ENCODE measurements at places on chromosomes 6 and 20. TPM values are rescaled to one million over a fixed set of nuclear protein-coding genes. Genes with fewer than 3 reads are reported as not detected.

PSMA7 gene
- total RNA-seq: 192 TPM

BPIFA1 gene
- not detected for total RNA-seq

- H3K36me3 ChIP-seq: no peaks in the 10 kb centered on the region
- H3K4me3 ChIP-seq: no peak overlapping the region
- no peak overlapping the region for H3K27ac ChIP-seq
- peaks cover 45% of the 10 kb centered on the region for H3K4me1 ChIP-seq
These were observed 5.6 kb downstream of the NR2E1 start for GRCh38 chr6:108171291-108171917.

BTNL2 gene
- total RNA-seq: not detected

- no peak overlapping the region for H3K27ac ChIP-seq
- H3K36me3 ChIP-seq: peaks cover 7% of the 10 kb centered on the region
- peaks cover 25% of the 10 kb centered on the region for H3K4me1 ChIP-seq
- no peak overlapping the region for H3K4me3 ChIP-seq
These were observed 74.9 kb upstream of the SLCO4A1 start for GRCh38 chr20:62567246-62568044.

DNA sequence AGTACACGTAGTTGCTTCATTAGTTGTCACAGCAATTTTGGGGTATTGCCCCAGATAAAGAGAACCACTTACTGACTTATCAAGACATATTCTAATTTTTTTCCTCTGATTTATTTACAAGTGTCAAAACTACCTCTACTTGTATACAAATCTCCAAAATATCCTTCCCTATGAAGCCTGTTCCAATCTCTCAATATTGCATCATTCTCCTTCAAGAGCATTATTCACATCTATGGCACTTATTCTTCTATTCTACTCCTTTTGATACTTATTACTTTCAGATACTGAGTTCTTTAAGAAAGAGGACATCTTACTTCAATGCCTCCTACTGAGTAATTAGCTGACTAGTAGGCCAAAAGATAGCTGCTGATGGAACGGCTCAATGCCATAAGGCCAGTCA lies 105.2 kb downstream of the SMLR1 start:
- DNase-seq: no peak
- H3K36me3 ChIP-seq: no peaks in the 10 kb centered on the region
- H3K27ac ChIP-seq: no peak overlapping the region
- no peak overlapping the region for H3K4me3 ChIP-seq
- H3K27me3 ChIP-seq: no peaks in the 10 kb centered on the region

- H3K27me3 ChIP-seq: no peaks in the 10 kb centered on the region
- H3K27ac ChIP-seq: no peak overlapping the region
- H3K4me1 ChIP-seq: peaks cover 66% of the 10 kb centered on the region
- peaks cover 9% of the 10 kb centered on the region for H3K36me3 ChIP-seq
These were observed 107.3 kb downstream of the FOXO3 start for GRCh38 chr6:108667993-108668392.

- no peak for DNase-seq
- H3K27ac ChIP-seq: peak overlapping the region; percentile 43
- no peaks in the 10 kb centered on the region for H3K4me1 ChIP-seq
- H3K27me3 ChIP-seq: no peaks in the 10 kb centered on the region
- no peaks in the 10 kb centered on the region for H3K36me3 ChIP-seq
These were observed 83.8 kb downstream of the FNDC1 start for GRCh38 chr6:159252955-159253508.

GRCh38 chr6:15793288-15793687 lies 130.5 kb upstream of the DTNBP1 start:
- H3K4me1 ChIP-seq: no peaks in the 10 kb centered on the region
- H3K27me3 ChIP-seq: no peaks in the 10 kb centered on the region
- H3K4me3 ChIP-seq: no peak overlapping the region
- H3K36me3 ChIP-seq: no peaks in the 10 kb centered on the region

DNA sequence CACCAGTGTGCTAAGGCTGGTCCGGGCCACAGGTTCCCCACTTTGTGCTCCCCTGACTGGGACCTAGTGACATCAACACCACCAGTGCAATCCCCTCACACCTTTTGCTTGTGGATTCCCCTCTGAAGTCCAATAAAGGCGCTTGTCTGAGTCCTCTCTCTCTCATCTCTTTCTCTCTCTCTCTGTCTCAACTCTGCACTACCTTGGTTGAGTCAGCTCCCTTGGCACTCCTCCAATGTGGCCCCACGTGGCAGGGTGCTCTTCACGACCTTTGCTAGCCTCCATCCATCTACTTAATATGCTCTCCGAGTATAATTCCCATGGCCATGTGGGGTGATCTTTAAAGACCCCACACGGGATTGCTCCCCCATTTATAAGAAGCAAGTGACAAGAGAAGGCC lies 385.0 kb downstream of the CD83 start:
- no peaks in the 10 kb centered on the region for H3K27me3 ChIP-seq
- H3K4me1 ChIP-seq: peaks cover 5% of the 10 kb centered on the region
- no peaks in the 10 kb centered on the region for H3K36me3 ChIP-seq
- no peak overlapping the region for H3K4me3 ChIP-seq
- no peak for DNase-seq
- no peak overlapping the region for H3K27ac ChIP-seq

ECHDC1 gene
- total RNA-seq: 85.6 TPM

GRCh38 chr20:36756496-36756895 lies 10.6 kb upstream of the NDRG3 start:
- H3K27ac ChIP-seq: no peak overlapping the region
- no peaks in the 10 kb centered on the region for H3K36me3 ChIP-seq
- no peak overlapping the region for H3K4me3 ChIP-seq
- DNase-seq: no peak
- H3K4me1 ChIP-seq: peaks cover 15% of the 10 kb centered on the region
- H3K27me3 ChIP-seq: no peaks in the 10 kb centered on the region

SLC17A2 gene
- total RNA-seq: not detected

GRCh38 chr6:129138739-129139405 lies 255.9 kb downstream of the LAMA2 start:
- H3K4me1 ChIP-seq: no peaks in the 10 kb centered on the region
- H3K36me3 ChIP-seq: no peaks in the 10 kb centered on the region
- no peak for DNase-seq

GRCh38 chr6:34243901-34244884 lies 4.6 kb downstream of the SMIM29 start:
- H3K4me1 ChIP-seq: no peaks in the 10 kb centered on the region
- H3K27ac ChIP-seq: peak overlapping the region; percentile 73
- no peaks in the 10 kb centered on the region for H3K36me3 ChIP-seq

DNA sequence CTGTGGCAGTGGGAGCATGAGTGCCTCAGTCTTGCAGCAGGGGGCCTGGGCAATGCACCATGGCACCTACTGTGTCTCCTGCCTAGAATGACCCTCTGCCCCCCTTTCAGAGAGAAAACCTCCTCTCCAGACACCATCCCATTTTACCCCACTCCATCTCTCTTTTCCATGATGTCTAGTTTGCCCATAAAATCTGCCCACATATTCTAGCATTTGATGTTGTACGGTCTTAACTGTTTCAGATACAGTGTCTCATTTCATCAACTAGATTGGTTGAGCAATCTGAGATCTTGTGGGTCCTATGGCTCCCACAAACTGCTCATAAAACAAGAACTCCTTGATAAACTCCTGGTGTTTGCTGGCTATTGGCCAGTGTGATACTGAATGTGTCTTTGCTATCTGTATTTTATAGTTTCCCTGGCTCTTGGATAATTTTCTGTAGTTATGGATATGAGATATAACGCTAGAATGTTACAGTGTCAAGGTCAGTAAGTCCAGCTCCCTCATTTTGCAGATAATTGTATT lies 8.1 kb downstream of the PNPLA1 start:
- no peak for DNase-seq
- no peak overlapping the region for H3K4me3 ChIP-seq
- no peaks in the 10 kb centered on the region for H3K27me3 ChIP-seq
- no peaks in the 10 kb centered on the region for H3K36me3 ChIP-seq
- H3K27ac ChIP-seq: no peak overlapping the region
- no peaks in the 10 kb centered on the region for H3K4me1 ChIP-seq

BMP7 gene
- total RNA-seq: 2.5 TPM

HLA-DQA2 gene
- 0.36 TPM for total RNA-seq

DNA sequence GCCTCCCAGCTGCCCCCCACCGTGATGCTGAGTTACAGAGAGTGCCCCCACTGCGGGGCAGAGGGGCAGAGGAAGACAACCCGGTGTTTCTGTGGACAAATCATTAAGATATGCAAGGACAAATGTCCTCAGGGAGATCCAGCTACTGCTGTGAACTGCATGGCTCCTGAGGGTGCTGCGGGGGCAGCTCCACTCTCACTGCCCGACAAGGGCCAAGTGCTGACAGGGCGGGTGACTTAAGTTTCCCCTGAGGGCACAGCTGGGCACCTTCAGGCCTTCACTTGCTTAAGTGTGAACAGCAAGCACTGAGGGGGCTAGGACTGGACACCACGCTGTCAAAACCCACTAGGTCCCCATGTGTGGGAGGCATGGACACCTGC lies 26.2 kb upstream of the TCFL5 start:
- H3K27me3 ChIP-seq: no peaks in the 10 kb centered on the region
- no peak for DNase-seq

DNA sequence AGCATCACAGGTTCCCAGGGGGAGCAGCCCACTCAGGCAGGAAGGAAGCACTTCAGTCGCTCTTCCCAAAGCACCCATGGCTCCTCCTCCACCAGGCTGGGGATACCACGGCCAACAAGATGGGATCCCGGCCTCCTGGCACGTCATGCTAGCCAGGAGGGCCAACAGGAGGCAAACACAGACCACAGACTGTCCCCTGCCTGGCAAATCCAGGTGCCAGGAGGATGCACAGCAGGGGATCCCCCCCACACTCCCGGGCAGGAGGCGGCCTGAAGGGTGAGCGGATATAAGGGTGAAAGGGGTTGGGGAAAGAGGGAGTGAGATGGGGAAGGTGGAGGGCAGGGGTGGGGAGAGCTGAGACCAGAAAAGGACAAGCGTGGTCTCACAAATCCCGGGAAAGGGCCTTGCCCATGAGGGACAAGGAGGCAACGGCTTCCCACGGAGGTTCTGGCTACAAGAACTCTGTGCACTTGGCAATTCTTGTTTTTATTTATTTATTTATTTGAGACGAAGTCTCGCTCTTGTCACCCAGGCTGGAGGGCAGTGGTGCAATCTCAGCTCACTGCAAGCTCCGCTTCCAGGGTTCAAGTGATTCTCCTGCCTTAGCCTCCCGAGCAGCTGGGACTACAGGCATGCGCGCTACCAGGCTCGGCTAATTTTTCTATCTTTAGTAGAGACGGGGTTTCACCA lies 7.2 kb downstream of the PXDC1 start:
- DNase-seq: no peak
- no peaks in the 10 kb centered on the region for H3K4me1 ChIP-seq
- H3K27ac ChIP-seq: peak overlapping the region; percentile 99

All from sigmoid colon (tissue), 7 donors.